ENCODE measurements at places on chromosomes 5 and 9.

DNA sequence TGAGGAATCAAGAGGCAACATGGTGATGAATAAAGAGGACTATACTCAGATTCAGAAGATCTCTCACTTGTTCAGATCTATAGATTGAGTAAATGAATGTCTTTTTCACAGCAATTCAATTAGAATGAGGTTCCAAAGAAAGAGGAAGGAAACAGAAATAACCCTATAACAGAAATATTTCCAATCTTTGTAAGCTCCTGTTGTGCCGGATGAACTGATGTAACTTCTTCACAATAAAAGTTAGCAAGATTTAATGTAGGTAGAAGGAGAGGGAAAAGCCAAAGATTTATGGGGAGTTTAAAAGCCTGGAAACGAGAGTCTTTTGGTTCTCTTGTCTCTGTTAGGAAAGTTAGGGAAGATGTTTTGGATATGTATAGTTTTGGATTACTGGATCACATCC, 92.1 kb downstream of the PBX3 start:
- no peak for DNase-seq

GRCh38 chr5:59810041-59810440, 83.5 kb downstream of the PDE4D start:
- DNase-seq = peak; percentile 31

DNA sequence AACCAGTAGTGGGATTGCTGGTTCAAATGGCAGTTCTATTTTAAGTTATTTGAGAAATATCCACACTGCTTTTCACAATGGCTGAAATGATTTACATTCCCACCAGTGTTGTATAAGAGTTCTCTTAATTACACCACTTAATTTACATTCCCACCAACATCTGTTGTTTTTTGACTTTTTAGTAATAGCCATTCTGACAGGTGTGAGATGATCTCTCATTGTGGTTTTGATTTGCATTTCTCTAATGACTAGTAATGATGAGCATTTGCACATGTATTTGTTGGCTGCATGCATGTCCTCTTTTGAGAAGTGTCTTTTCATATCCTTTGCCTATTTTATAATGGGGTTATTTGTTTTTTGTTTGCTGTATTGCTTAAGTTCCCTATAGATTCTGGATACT, 688.3 kb downstream of the PRR16 start:
- no peak for DNase-seq

DNA sequence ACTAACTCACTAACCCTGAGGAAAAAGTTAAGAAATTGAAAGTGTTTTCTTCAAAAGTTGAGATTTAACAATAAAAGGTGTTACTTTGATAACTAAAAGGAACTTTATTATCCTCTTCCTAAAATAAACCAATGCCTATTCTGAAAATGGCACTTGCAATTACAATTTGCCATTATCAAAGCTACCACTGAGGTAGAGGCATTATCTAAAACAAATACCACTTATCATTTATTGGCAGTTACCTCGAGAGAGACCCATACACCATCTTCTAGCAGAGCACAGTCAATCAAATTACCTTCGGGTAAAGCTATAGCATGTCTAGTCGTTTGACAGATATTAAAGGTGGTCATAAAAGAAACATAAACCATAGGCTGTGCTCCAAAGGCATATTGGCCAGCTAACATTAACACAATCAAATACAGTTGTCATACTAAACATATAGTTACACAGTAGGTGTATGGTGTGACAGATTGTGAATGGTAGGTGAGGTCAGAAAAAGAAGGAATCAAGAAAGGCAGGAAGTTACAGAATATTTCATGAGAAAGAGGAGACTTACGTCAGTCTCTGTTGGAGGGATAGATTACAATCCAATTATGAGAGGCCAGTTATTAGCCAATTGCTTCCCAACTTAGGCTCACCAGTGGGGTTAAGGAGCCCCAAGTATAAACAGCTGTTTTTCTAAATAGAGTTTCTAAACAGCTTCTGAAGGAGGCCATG, 56.3 kb downstream of the VCAN start:
- DNase-seq = no peak

- DNase-seq = no peak
These were observed 459.3 kb upstream of the MEF2C start for GRCh38 chr5:89342106-89342876.

DNA sequence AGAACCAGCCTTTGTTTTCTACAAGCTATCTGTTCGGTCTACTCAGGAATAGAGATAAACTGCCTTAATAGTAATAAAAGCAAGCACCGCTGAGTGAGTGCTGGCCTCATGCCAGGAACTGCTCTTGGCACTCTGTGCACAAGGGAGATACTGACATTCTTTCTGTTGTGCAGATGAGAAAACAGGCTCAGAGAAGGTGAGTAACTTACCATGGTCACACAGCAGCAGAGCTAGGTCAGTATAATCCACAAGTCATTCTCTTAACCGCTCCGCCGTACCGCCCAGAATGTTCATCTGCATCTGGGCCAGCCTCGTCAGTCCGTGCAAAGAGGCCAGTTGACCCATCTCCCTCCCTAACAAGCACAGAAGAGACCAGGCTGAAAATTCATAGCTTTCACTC, 27.4 kb downstream of the QRFP start:
- DNase-seq = no peak

Measured in HS-27A (cell line).